Aorta (tissue), 5 donors: ENCODE measurements at places on chromosomes 7 and 10. TPM values are rescaled to one million over a fixed set of nuclear protein-coding genes. Genes with fewer than 3 reads are reported as not detected.

The SPDYE1 gene
- not detected for total RNA-seq

The GRID2IP gene
- total RNA-seq: 0.16 TPM

The LIPM gene
- not detected for total RNA-seq

The MLXIPL gene
- total RNA-seq: 2.0 TPM

The SND1 gene
- total RNA-seq: 136 TPM

DNA sequence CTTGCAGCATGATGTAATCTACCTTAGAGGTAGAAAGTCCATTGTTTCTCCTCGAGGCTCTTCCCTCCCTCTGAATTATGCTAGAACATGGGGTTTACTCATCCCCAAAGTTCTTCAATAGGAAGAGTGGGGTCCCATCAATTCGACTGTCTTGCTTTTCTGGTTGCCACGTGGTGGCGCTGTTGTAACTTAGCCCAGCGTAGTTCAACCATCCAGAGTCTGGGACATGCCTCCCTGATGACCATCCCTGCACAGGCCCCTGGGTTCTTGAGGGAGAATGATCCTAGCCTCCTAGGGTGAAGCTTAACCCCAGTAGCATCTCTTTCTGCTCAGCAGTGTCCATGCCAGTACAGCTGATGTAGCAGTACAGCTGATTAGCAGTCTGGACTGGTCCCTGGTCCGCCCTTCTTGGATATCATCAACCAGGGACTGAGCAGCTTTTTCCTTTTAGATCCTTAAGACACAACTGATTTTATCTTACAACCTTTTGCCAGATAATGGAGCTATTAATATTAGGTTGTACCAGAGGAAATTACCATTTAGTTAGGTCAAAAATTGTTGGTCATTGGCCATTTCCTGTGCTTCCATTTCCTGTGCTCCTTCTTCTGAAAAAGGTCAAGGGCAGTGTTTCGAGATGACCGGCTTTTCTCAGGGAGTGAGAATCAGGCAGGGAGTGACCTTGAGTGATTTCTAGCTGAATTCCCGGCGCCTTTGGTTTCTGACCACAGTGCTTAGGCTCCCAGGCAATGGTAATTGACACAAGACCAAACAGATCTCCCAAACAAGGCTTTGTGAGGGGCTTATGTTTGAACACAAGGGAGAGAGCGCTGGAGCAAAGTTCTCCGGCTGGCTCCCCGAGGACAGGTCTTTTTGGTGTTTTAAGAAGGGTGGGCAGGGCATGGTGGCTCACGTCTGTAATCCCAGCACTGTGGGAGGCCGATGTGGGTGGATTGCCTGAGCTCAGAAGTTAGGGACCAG lies 65.4 kb downstream of the TACC2 start:
- peak; percentile 64 for DNase-seq

DNA sequence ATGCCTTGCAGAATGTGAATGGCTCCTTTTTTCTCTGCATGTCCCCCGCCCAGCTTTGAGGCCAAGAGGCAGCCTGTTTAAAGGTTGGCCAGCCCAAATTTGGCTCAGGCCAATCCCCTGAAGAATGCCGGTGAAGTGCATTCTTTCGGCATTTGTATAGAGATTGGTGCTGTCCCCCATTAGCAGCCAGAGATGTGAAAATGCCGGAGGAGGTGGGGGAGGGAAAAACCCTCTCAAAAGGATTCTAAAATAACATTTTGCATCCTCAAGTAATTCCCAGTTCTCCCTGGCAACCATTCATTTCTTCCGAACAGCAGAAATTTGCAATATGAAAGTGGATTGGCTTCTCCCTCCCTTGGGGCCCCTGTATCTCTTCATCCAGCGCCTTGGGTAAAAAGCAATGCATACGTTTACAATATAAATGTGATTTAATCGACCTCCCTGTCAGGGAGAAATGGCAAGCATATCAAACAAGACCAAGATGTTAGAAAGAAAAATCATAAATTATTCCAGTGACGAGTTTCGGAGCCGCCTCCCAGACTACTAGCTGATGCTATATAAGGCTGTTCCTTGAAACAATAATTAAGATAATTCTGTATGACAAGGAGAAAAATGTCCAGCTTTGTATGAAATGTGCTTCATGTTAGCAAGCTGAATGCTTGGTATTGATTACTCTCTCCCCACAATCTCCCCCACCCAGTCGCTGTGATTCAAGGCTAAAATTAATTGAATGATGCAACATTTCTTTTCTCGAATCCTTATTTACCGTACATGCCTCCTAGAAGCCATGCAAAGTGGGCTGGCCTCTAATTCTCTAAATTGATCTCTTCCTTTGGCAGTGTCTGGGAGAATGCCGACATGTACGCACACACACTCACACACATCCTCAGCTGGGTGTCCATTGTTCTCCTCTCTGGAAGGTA lies 323.7 kb downstream of the RPS24 start:
- peak; percentile 51 for DNase-seq

GRCh38 chr10:86049442-86049841 lies 317.2 kb downstream of the GRID1 start:
- no peak for DNase-seq
